NCI-H1092 treated with DMSO at 0.1 percent for 48 hours (cell line): ENCODE measurements at places on chromosomes 11 and 22.

DNA sequence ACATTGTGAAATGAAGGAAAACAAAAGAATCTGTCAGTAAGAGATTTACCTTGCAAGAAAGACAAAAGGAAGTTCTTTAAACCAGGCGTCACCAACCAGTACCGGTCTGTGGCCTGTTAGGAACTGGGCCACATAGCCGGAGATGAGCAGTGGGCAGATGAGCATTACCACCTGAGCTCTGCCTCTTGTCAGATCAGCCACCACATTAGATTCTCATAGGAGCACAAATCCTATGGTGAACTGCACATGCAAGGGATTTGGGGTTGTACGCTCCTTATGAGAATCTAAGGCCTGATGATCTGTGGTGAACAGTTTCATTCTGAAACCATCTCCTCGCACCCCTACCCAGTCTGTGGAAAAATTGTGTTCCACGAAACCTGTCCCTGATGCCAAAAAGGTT, 108.2 kb downstream of the CYP2R1 start:
- DNase-seq: no peak

- no peak for DNase-seq
Measured at GRCh38 chr11:134882141-134882540, 470.1 kb upstream of the B3GAT1 start.

DNA sequence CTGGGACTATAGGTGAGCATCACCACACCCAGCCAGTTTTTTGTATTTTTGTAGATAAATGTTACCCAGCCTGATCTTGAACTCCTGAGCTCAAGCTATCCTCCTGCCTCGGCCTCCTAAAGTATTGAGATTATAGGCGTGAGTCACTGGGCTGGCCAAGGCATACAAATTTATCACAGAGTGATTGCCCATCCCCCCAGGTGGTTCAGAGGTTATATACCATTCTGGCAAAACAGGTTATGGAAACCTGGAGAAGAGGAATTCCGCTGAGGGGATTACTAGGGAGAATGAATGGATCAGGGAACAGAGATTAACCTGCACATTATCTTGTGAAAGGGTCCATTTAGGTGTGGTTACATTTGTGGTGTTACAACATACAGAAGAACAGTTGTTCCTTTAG, 8.1 kb downstream of the ATG13 start:
- DNase-seq: no peak

DNA sequence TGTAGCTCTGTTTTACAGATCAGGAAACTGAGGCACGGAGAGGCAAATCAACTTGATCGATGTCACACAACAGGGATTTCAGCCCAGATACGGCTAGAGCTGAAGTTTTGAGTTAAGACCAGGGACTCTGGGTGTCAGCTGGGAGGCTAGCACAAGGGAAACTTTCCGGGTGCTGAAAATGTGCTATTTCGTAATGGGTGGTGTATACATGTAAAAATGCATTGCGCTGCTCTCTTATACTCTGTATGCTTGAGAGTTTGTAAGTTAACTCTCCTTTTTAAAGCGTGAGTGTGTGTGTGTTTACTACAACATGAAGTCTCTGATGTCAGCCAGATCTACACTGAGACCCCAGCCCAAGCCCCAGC, 227.6 kb downstream of the MN1 start:
- DNase-seq: no peak

- DNase-seq: no peak
Measured at GRCh38 chr22:25327018-25327755, 107.7 kb downstream of the CRYBB2 start.

- no peak for DNase-seq
Measured at GRCh38 chr11:126159719-126160344, 51.6 kb downstream of the RPUSD4 start.

GRCh38 chr11:123051146-123051545, 10.8 kb downstream of the HSPA8 start:
- no peak for DNase-seq

DNA sequence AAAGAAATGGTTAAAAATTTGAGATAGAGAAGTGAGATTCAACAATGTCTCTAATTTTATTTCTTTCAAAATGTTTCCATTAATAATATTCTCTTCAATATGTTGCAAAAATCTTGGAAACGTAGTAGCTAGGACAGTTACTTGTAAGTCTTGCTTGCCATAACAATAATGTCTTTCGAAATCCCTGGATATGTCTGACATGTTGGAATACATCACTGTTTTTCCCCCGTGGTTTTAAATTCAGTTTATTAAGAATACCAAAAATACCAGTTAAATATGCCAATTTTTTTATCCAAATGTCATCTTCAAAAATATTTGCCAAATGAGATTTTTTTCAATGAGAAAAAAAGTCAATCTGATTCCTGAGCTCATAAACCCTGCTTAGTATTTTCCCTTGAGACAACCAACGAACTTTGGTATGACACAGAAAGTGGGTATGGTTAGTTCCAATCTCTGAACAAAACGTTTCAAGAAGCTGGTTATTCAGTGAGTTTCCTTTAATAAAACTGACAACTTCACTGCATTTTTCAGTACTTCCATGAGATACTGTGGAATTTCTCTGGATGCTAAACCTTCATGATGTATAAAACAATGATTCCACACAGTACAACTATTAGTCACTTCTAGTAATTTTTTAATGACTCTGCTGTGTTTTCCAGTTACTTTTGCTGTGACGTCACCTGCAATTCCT, 36.7 kb upstream of the AMPD3 start:
- no peak for DNase-seq

DNA sequence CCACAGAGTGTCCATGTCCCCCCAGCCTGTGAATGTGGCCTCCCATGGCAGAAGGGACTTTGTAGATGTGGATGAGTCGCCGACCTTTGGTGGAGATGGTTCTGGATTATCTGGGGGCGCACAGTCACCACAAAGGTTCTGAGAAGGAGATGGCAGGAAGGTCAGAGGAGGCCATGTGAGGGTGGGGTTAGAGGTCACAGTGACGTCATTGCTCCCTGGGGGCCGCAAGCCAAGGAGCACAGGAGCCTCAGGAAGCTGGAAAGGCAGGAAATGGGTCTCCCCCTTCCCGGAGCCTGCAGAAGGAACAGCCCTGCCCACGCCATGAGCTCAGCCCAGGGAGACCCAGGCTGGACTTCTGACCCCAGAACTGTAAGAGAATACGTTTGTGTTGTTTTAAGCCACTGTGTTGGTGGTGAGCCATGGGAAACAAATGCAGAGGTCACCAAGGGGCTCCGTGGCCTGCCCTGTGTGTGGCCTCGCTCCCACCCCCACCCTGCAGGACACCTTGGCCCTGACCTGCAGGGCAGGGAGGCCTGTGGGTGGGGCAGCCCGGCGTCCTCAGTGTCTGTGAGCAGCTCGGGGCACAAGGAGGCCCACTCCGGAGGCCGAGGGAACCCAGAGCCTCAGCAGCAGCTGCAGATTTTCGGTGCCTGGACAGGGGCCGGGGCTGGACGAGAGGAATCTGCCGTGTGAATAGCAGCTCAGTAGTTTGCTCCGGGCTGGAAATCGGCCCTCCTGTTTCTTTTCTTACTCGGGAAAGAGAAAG, 32.1 kb downstream of the GRAMD4 start:
- DNase-seq: no peak

DNA sequence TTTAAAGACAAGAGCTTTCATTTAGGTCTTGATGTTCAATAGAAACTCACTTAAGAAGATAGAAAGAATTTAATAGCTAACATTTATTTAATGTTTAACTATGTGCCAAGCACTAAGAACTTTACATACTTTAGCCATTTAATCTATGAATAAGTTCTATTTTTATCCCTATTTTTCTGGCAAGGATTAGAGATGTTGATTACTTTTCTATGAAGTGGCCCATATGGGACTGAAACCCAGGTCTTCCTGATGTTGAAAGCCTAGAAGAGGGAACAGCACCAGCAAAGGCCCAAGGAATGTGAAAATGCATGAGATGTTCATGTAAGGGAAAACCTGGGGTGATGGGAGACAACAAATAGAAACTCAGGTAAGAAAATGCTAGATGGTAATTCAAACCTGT, 15.4 kb upstream of the TBCEL start:
- no peak for DNase-seq

DNA sequence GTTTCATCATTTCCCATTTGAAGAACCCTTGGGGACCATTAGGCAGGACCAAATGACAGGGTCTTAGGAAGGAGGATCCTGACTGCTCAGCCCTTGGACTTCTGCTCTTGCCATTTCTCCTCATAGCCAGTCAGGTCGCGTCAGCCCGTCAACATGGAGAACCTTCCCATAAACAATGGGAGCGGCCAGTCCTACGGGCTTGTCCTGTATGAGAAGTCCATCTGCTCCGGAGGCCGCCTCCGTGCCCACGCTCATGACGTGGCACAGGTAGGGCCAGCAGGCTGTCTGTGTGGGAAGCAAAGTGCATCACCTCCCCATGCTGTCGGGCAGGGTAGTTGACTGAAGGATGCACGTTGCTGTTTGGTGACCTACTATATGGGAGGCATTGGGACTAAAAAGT, 19.6 kb upstream of the GLB1L2 start:
- DNase-seq: no peak

DNA sequence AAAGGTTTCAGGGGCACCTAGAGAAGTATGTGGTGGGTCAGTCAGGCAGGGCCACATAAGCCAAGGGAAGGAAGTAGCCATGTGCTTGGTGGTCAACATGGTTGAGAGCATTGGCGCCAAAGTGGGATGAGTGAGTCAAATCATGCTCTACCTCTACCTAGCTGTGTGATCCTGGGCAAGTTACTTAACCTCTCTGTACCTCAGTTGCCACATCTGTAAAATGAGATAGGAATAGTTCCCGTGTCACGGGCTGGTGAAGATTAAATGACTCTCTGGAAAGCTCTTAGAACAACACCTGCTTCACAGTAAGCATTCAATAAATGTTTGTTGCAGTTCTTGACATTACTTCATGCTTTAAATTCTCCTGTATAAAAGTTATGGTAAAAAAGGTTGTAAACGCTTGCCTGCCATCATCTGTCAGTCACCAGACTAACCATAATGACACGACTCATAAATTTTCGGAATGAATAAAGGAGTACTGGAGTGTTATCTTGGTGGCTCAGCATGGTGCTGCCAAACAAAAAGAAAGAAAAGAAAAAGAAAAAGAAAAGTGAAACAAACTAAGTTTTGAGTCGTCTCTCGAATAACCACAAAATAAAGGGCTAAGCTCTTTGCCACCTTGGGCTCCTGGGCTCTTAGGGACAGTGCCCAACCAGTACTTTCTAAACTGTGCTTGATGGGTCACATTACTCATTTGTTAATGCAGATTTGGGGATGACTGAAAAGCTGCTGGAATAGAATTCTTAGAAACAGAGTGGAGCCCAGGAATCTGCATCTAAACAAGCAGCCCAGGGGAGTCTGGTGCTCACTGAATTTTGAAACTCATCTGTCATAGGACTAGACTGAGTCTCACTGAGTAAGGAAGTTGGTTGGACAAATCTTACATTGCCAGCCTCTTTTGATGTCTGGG, 107.6 kb downstream of the LDLRAD3 start:
- no peak for DNase-seq

- DNase-seq: peak; percentile 93
Measured at GRCh38 chr22:26066534-26066933, 102.7 kb upstream of the SEZ6L start.

DNA sequence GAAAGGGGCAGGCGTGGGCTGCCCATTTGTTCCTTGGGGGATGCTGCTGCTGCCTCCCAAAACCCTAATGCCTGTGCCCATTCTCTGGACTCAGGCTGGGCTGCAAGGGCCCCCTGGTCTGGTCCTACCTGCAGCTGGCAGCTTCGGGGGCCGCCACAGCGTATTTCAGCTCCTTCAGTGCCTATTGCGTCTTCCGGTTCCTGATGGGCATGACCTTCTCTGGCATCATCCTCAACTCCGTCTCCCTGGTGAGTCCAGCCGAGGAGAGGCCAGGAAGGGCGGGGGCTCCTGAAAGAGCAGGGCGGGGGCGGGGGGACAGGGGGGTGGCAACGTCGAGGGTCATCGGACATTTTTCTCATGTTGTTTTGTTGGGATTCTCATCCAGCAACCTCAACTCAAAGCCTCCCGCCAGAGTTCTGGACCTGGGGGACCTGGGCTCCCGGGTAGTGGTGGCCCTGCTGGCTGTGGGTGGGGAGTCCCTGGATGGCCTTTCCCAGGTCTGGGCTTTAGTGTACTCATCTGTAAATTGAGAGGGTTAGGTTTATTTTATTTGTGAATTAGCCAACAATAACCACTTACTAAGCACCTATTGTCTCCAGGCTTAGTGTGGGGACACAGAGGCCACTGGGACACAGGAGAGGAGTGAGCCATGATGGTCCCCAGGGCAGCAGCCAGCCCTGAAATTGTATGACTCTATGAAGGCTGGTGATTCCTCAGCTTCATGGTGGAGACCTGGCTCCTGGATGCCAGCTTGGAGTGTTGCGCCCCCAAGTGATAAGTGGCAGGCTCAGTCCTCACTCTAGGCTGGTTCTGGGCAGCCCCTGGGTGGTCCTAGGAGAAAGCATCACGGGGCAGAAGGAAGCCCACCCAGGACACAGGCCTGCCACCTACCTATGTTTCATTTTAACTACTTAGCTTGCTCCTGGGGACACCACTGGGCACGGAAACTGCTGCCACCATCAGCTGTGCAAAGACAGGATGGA, 36.0 kb downstream of the CAPN1 start:
- DNase-seq: no peak

GRCh38 chr11:10990637-10991193, 132.9 kb upstream of the ZBED5 start:
- DNase-seq: no peak

- DNase-seq: no peak
Measured at GRCh38 chr22:39242595-39243438, 2.0 kb downstream of the PDGFB start.

- DNase-seq: peak; percentile 13
Measured at GRCh38 chr22:22770280-22770871, 117.2 kb upstream of the IGLL5 start.

DNA sequence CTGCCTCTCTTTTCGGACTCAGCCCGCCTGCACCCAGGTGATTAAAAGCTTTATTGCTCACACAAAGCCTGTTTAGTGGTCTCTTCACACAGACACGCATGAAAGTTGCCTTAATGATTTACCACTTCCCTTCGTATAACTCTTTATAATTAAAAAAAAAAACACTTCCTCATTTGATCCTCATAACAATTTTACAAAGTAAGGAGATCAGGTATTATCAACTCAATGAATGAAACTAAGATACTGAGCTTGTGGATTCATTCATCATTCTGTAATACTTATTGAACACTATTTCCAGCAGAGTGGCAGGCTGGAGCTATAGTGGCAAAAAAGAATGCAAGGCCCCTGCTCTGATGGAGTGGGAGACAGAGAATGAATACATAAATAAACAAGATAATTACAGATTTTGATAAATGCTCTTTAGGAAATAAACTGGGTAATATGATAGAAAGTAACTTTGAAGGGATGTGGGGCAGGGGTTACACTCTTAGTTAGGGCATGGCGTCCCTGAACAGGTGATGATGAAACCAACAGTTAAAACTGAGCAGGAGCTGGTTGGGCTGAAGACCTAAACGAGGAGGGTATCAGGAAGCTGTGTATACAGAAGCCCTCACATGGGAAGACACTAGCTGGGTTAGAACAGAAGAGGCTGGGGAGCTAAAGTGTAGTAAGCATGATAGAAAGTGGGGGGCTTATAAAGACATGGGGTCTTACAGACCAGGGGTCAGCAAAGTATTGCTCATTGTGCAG, 5.4 kb upstream of the CRTAM start:
- no peak for DNase-seq

- DNase-seq: no peak
Measured at GRCh38 chr11:118757876-118758399, 33.0 kb downstream of the DDX6 start.
